ENCODE measurements at places on chromosomes 16 and 17.
A peak's percentile ranks its signal among the peaks of the same experiment; 100 is the strongest.

DNA sequence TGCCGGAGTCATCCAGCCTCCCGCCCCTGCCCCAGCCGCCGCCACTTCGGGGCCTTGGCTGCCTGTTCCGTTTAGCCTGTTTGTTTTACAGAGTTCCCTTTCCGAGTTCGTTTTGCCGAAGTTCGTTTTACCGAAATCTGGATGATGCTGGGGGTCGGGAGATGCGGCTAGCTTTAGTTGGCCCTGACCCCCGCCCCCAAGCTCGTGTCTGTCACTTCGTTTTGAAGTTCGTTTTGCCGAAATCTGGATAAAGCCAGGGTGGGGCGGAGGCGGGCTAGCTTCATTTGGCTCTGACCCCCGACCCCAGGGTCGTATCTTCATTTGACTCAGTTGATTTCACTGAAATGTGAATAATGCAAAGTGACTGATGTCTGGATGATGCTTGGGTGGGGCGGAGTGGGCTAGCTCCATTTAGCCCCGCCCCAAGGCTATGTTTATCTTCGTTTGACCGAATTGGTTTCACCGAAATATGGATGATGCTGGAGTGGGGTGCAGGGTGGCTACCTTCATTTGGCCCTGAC lies 591 bp downstream of the PSMD7 start:
- DNase-seq, result peak; percentile 37

DNA sequence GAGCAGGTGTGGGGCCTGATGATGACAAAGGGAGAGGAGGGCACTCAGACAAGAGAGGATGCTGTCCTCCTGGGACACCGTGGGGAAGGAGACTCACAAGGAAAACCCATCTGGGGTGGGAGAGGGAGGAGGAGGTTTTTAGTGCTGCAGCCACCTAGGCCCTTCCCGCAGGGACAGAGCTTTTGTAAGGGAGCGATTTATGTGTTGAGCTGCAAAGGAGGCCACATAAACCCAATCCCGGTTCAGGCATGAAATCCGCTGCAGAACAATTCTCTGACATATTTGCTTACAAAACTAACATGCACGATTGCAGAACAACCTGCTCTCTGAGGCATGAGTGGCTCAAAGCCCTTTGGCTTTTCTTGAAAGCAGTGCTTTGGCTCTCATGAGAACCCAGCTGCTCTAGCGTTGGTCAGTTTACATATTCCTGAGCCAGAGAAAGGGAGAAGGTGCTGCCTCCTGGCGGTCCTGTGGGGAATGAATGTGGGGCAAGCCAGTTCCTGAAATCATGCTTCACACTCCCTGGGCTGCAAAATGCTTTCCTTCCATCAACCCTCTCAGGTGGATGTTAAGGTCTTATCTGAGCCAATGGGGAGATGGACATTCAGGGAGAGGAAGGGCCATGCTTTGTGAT lies 122.4 kb upstream of the NLRP1 start:
- DNase-seq, result peak; percentile 65

DNA sequence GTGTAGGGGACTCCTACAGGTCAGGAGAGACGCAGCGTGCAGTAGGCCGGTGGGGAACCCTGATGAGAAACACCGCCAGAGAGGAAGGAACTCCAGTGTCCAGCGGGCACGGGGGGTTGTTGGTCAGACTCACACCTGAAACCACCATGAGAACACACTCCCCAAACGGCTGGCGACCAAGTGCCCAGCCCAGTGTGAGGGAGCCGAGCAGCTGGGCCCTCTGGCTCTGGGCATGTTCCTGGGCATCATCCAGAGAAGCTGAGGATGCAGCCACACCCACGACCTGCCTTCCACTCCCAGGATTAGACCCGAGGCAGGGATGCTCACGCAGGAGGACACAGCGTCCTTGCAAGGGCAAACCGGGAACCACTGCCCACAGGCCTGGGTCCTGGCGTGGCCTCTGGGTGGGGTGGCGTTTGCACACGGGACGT lies 108.3 kb upstream of the ZNF750 start:
- no peak for DNase-seq

DNA sequence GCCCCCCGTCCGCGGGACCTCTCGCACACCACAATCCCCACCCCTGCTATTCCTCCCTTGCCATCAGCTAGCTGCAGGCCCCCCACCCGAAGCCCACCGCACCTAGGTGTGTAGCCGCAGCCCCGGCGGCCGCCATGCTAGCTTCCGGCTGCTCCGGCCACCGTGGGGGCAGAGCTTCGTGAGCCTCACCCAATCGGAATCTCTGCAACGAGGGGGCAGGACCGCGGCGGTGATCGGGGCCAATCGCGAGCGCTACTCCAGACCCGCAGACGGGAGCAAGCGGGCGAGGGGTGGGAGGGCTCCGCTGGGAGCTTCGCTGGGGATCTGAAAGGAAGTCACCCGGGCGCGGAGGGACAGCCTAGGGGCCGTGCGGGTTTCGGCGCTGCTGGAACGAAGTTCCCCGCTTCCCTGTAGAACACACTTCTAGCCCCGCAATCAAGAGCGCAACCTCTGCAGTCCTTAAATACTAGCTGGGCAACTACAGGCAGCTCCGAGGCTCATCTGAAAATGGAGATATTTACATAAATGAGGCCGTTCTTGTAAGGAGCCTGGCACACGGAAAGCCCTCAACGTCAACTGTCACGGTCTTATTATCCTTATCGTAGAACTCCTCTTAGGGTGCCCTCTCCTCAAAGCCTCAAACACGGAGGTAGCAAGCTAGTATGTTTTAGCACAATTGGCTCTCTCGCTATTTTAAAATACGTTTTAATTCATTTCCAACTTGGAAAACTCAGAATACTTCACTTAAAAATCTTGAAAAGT lies at the start of gene PIGS:
TSS of gene PIGS (minus strand) at position 164 of the 762 bp plus-strand sequence. CDS start at position 136, 28 bp downstream.
- DNase-seq, result peak; percentile 94

- DNase-seq, result no peak
These were observed 34.5 kb downstream of the USP7 start for GRCh38 chr16:8929086-8929748.

Data from GM13977 (cell line).